ENCODE measurements at places on chromosomes 7 and 10. TPM values are rescaled to one million over a fixed set of nuclear protein-coding genes. Genes with fewer than 3 reads are reported as not detected.

The GHRHR gene
- not detected for total RNA-seq

The ITGA8 gene
- total RNA-seq = not detected

The NRP1 gene
- total RNA-seq = 91.9 TPM

The AMZ1 gene
- not detected for total RNA-seq

The RAMP3 gene
- not detected for total RNA-seq

The GOLGA7B gene
- total RNA-seq = 3.6 TPM

The CTAGE4 gene
- not detected for total RNA-seq

The SPAM1 gene
- not detected for total RNA-seq

The GATA3 gene
- total RNA-seq = 7.2 TPM

The PNLIP gene
- total RNA-seq = not detected

The WNT2 gene
- total RNA-seq = not detected

The GPRIN2 gene
- total RNA-seq = 33.2 TPM

The SGCE gene
- total RNA-seq = 50.4 TPM

The KMT2E gene
- total RNA-seq = 16.9 TPM

The SH2D4B gene
- total RNA-seq = not detected

The TMEM176A gene
- 0.15 TPM for total RNA-seq

The CHAT gene
- total RNA-seq = not detected

The GARIN1A gene
- 0.67 TPM for total RNA-seq

The ENTPD1 gene
- not detected for total RNA-seq
